Foreskin melanocyte (primary cell): ENCODE measurements at places on chromosomes 2 and 18.

GRCh38 chr2:223109341-223109740 lies 57.4 kb downstream of the KCNE4 start:
- DNase-seq, result peak; percentile 63

DNA sequence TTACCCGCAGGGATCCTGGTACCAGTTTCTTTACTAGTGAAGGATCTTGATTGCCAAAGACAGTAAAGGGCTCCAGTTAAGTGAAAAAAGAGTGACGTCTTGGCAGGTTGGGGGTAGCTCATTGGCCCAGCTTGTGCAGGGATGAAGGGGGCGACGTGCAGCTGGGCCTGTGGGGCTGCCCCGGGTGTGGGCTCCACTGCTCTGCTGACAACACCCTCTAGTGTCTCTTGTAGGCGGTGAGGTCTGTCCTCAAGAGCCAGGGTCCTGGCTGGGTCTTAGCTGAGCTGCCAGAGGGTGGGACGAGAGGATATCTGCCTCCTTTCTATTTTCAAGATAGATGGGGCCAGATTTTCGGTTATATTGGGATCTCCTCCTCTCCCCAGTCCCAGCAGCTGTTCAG lies 6.1 kb downstream of the ARHGEF4 start:
- DNase-seq, result no peak

DNA sequence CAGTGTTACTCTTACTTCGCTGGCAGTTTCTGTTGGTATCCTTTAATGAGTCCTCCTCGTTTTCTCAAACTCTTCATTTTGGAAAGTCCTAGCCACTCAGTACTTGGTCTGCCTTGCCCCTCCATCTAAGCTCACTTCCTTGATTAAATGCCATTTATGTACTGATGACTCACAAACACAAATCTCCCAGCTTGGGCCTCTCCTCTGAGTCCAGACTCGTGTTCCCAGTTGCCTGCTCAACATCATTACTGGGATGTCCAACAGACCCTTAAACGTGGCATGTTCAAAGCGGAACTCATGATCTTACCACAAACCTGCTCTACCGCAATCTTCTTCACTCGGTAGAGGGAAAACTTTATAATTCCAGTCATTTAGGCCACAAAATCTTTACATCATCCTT lies 13.8 kb upstream of the CCDC68 start:
- DNase-seq, result no peak

DNA sequence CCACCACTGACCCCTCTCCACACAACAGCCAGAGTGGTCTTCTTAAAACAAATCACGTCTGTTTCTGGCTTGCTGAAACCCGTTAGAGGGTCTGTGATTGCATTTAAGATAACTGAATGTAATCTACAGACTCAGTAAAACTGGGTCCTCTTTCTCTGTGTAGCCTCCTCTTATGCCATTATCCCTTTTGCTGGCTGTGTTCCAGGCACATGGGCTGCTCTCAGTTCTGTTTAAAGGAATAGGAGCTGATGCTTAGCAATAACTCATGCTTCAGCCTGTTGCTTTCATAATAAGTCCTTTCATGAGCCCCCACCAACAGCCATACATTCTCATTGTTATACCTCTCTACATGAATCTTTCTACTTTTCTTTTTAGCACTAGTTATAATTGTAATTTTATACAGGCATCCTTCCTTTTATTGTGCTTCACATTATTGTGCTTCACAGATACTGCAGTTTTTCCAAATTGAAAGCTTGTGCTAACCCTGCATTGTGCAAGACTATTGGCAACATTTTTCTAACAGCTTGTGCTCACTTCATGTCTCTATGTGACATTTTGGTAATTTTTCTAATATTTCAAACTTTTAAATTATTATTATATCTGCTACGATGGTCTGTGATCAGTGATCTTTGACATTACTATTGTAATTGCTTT lies 782.6 kb downstream of the MBD2 start:
- no peak for DNase-seq

DNA sequence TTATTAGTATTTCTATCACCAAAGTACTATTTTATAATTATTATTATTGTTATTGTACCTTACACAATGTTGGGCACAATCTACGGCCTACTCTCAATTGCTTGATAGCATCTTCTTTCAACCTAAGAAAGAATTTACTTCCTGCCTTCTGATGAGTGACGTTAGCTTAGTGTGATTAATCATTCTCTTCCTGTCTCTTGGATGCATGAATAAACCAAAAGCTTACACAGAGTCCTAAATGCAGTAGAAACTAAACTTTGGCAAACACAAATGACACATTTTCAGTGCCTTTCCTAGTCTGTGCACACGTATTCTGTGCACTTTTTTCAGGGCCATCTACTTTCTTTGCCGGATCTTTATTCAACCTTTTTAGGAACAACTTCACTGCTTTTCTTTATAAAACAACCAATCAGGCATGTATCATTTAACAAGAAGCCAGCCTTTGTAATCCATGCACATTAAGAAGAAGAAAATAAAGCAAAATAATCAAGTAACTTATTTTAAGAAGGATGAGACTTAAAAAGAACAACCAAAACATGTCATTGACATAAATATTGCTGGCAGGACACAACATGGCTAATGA lies 19.1 kb downstream of the TRAK2 start:
- DNase-seq, result peak; percentile 76

DNA sequence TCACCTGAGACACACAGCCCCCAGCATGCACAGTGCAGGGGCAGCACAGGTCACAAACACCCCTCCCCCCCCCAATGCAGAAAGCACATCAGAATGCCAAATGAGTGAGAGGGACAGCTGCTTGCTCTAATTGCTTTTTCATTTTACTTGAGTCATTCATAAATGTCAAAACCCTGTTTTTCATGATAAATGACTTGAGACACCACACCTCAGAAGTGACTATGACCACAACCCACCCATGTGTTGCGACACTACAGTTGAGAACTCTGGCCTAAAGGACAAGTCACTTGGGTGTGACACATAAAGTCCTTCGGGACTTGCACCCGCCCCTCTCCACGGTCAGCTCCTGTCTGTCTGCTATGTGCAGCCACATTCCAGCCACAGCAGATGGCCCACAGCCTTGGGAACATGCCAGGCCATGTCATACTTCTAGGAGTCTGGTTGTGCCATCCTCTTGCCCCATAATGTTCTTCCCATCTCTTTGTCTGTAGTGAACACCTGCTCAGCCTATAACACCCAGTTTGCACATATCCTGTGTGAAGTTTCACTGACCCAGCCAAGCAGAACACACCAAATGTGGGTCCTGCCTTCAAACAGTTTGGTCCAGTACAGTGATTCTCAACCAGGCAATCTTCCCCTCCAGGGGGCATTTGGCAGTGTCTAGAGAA lies 30.2 kb upstream of the RIOK3 start:
- no peak for DNase-seq

DNA sequence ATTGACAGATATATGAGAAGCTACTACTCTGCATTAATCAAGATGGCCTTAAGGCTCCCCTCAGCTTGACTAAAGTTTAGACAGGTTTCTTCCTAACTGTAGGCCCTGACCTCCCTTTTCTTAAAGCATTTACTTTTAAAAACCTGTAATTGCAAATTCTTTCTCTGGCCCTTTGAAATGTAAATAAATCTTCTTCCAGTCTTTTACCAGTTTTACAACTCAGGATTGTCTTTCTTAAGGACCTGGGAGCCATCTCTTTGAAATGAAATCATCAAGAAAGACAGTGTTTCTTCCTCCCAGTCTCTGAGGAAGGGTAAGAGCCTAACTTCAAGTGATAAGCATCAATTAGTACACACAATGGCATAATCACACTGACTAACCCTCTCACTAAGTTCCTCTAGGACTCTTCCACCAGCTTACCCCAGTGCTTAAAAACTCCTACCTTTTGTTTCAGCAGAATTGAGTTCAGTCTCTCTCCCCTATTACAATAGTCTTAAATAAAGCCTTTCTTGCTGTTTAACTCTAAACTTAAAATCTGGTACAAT lies 58.7 kb upstream of the CDH20 start:
- no peak for DNase-seq

- no peak for DNase-seq
Observed at GRCh38 chr2:2796207-2796606, 465.1 kb upstream of the MYT1L start.

GRCh38 chr2:222998459-222998858 lies 53.5 kb upstream of the KCNE4 start:
- DNase-seq, result no peak

DNA sequence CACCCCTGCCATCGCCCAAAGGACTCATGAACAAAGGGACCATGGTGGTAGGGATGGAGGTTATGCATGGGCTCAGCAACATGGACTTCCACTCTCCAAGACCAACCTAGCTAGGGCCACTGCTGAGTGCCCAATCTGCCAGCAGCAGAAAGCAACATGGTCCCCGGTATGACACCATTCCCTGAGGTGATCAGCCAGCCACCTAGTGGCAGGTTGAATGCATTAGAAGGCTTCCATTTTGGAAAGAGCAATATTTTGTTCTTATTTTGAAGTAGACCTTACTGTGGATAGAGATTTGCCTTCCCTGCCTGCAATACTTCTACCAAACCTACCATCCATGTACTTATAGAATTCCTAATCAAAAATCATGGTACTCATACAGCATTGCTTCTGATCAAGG lies 99.8 kb downstream of the METTL4 start:
- DNase-seq, result no peak

GRCh38 chr2:102063487-102063911 lies 71.7 kb downstream of the IL1R2 start:
- DNase-seq, result no peak

DNA sequence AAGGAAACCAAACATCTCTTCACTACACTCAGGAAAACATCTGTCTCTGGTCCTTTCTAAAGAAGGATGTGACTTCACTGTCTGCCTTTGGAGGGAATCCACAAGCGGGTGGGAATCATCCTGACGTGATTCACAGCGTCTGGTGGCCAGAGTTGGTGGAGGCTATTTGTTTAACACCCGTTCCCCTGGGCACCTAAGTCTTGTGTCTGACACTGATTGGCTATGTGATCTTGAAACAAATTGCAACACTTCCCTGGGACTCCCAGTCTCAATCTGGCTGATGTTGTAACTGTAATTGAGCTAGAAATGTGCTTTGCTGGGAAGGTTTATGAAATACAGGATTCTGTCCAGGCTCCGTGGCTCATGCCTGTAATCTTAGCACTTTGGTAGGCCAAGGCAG lies 28.8 kb upstream of the SIX3 start:
- DNase-seq, result no peak

- no peak for DNase-seq
Observed at GRCh38 chr2:203853722-203854121, 13.8 kb upstream of the CTLA4 start.

DNA sequence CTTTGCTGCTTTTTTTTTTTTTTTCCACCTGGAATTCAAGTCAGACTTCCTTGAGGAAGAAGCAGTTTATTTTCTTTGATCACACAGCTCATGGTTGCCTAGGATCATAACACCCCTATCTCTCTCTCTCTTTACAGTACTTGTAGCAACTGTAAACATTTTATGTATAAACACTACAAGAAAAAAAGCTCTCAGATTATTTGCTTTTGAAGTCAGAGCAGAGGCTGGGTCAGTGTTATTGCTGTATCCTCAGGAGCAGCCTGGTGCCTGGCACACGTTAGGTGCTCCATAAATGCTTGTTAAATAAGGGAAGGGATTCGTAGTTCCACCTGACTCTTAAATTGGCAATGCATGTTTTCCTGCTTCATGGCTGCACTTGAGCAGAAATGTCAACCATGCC lies 221.2 kb downstream of the TGIF1 start:
- no peak for DNase-seq

DNA sequence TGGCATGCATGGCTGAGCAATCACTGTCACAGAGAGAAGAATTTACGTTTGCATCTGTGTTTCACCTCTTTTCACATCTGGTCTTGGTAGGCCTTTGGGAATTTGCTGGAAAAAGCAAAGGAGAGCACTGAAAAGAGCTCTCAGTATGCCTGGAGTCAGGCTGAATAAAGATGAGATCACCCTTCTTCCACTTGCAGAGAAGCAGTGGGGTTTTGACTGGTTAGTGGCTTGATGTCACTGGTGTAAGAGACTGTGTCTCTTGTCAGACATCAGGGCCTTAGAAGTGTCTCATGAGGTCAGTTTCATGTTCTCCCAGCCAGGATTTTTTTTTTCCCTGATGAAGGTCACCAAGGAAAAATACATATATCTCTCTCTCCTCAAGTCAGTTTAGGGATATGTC lies 353.8 kb downstream of the INSIG2 start:
- DNase-seq, result no peak

- no peak for DNase-seq
Observed at GRCh38 chr2:217351378-217351777, 491.5 kb upstream of the TNP1 start.
